Calu3 (cell line): ENCODE measurements at places on chromosomes 1 and 21. TPM values are rescaled to one million over a fixed set of nuclear protein-coding genes. Genes with fewer than 3 reads are reported as not detected.
A peak's percentile ranks its signal among the peaks of the same experiment; 100 is the strongest.

GRCh38 chr1:20728371-20729154 is 3.9 kb downstream of the SH2D5 start:
- DNase-seq, result no peak
- H3K4me1 ChIP-seq, result peaks cover 6% of the 10 kb centered on the region
- peaks cover 27% of the 10 kb centered on the region for H3K27me3 ChIP-seq
- H3K4me3 ChIP-seq, result no peak overlapping the region
- peaks cover 21% of the 10 kb centered on the region for H3K36me3 ChIP-seq

DNA sequence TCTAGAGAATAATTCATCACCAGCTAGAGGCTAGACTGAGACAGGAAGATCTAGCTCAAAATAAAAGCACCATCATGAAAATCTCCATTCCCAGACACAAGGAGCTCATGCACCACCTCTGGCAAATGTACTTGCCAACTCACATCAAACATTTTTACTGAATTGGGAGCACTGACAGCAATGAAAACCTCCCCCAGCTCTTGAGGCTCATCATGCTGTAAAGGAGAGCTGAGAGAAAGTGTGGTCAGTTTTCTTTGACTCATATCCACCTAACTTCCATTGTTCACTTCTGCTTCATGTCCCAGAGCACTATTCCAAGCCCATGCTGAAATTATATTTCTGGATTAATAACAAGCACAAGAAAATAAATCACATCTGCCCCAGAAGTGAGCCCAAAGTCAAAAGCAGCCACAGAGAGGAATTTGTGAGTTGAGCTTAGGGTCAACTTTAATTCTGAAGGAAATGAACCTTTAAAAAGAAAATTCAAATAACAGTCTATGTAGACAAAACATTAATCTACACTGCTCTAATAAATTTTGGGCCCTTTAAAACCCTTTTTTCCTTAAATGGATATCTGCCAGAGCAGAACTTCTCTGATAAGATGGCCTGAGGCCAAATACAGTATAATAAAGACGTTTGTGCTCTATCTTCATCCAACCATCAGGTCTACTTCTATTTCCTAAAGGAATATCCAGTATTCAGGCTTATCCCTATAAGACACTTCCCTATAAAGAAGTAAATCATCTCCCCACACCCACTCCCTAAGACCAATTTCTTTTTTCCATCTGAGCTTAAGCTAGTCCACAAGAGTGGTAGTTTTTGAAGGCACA is 85.9 kb upstream of the ADAM30 start:
- H3K27ac ChIP-seq, result no peak overlapping the region
- no peaks in the 10 kb centered on the region for H3K36me3 ChIP-seq
- peaks cover 7% of the 10 kb centered on the region for H3K4me1 ChIP-seq
- no peaks in the 10 kb centered on the region for H3K27me3 ChIP-seq
- H3K4me3 ChIP-seq, result no peak overlapping the region
- DNase-seq, result no peak

The AMY1C gene
- not detected in 2 replicates for total RNA-seq

DNA sequence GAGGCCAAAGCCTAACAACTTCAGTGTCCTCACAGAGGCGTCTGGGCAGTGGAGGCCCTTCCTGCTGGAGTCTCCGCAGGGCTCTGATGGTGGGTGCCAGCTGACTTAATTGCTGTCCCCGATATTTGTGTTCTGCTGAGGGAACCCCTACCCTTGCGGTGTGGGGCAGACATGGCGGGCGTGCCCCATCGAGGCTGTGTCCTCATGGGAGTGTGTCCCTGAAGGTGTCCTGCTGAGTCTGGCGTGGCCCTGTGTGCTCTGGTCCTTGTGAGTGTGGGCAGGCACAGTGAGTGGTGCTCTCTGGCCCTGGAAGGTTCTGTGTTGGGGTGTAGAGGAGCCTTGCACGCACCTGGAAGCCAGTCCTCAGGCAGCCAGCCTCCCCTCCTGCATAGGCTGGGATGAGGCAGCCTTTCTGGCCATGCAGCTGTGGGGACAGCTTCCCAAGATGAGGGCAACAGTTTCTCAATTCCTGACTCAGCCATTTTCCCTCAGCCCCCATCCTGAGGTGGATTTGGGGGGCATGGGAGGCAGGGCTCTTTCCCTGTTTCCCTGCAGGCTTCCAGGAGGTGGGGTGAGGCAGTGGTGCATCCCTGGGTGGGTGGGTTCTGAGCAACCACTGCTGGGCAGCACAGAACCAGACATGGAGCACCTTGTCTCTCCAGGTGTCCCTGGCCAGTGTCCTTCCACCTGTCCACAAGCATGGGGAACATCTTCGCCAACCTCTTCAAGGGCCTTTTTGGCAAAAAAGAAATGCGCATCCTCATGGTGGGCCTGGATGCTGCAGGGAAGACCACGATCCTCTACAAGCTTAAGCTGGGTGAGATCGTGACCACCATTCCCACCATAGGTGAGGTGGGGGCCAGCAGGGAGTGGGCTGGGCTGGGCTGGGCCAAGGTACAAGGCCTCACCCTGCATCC is 6.5 kb downstream of the C1orf35 start:
- DNase-seq, result no peak
- H3K36me3 ChIP-seq, result peaks cover 100% of the 10 kb centered on the region
- no peak overlapping the region for H3K27ac ChIP-seq
- no peak overlapping the region for H3K4me3 ChIP-seq
- no peaks in the 10 kb centered on the region for H3K27me3 ChIP-seq

The GJA5 gene
- total RNA-seq, result not detected in 2 replicates

- no peaks in the 10 kb centered on the region for H3K4me1 ChIP-seq
- no peak for DNase-seq
- peaks cover 31% of the 10 kb centered on the region for H3K27me3 ChIP-seq
- H3K27ac ChIP-seq, result no peak overlapping the region
- no peak overlapping the region for H3K4me3 ChIP-seq
Observed at GRCh38 chr1:160004001-160004400, 27.8 kb downstream of the PIGM start.

DNA sequence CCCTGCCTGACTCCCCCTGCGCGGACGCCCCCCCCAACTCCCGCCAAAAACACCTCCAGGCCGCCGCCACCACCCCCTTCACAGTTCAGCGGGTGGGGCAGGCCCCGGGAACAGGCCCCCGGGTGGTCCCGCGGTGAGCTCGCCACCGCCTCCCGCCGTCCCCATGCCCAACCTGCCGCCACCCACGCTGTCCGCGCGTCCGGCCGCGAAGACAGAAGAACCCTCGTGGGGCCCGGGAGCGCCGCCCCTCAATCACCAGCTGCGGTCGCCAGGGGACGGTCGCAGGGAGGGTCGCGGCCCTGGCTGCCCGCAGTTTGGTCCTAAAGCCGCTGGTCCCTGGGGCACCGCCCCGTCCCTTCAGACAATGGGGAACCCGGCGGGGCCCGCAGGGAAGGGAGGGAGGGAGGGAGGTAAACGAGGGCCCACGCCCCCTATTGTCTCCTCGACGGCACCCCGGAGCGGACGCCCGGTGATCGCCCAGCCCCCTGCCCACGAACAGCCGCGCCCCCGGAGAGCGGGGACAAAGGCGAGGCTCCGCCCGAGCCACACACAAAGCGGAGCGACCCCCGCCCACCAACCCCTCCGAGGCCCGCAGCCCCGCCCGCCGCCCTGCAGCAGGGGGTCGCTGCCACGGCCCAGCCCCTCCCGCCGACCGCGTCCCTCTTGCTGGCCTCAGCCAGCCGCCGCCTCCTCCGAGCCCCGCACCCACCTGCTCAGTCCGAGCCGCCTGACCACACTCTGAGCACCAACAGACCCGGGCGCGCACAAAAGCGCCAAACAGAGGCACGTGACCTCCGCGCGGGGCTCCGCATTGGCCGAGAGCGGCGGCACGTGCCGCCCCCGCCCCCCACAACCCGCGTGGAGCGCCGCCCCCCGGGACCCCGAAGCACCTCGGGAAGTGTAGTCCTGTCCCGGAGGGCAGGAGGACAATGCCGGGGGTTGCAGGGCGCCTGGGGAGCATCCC is at the start of gene STMN1:
STMN1 (minus strand) TSS at position 740 of the 964 bp plus-strand sequence. CDS start 1,743 bp downstream, outside the sequence.
- peak; percentile 88 for DNase-seq
- H3K27me3 ChIP-seq, result no peaks in the 10 kb centered on the region
- H3K27ac ChIP-seq, result peak within 1 kb of the TSS; percentile 65
- H3K4me3 ChIP-seq, result peak within 1 kb of the TSS; percentile 79

DNA sequence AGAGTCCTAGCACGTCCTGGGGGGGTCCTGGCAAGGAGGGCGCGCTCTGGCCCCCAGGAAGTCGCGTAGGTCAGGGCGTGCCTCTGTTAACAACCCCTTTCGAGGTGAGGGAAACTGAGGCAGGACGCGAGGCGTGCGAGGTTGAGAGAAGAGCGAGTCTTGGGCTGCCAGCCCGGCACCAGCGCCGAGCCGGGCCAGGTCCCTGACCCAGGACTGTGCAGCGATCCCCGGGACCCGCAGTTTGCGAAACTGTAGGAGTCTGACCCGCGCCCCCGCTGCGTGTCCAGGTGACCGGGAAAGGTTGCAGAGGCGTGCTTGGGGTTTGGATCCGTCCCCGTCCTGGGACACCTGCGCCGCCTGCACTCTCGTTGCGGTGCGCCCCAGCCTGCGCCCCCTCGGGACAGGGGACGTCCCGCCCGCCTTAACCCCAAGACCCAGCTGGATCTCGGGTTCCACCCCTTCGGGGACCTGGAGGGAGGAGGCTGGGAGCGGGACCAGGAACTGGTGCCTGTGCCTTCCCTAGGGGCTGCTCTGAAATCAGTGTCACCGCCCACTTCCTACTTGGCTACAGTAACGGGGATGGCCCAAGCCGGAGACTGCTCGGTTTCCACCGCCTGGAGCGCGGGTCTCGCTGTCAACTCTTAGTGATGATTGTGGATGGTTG is 493 bp downstream of the DISC1 start:
- peaks cover 13% of the 10 kb centered on the region for H3K4me1 ChIP-seq
- H3K27me3 ChIP-seq, result peaks cover 23% of the 10 kb centered on the region
- DNase-seq, result peak; percentile 63
- peaks cover 17% of the 10 kb centered on the region for H3K36me3 ChIP-seq
- peak overlapping the region; percentile 86 for H3K4me3 ChIP-seq
- peak overlapping the region; percentile 50 for H3K27ac ChIP-seq

- no peak overlapping the region for H3K4me3 ChIP-seq
- no peaks in the 10 kb centered on the region for H3K27me3 ChIP-seq
- H3K36me3 ChIP-seq, result no peaks in the 10 kb centered on the region
- no peak overlapping the region for H3K27ac ChIP-seq
- peak; percentile 10 for DNase-seq
- peaks cover 21% of the 10 kb centered on the region for H3K4me1 ChIP-seq
Observed at GRCh38 chr1:217718873-217719272, 87.7 kb downstream of the SPATA17 start.

DNA sequence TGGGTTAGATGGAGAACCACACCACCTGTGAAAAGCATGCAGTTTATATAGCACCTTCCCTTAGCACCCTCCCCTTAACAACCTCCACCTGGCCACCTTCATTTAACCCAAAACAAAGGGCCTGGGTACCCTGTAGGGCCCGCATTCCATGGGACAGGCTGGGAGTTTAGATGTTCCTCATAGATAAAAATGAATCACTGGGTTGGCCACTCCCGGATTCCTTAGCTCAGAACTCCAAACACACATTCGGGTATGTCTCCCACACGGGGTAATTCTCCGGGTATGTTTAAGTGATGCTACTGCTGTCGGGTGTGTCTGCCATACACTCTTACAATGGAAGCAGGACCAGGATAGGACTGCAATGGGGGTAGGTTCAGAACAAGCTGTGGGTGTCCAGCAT is 43.9 kb upstream of the FOXO6 start:
- H3K27me3 ChIP-seq, result peaks cover 46% of the 10 kb centered on the region
- no peak overlapping the region for H3K27ac ChIP-seq
- H3K4me3 ChIP-seq, result no peak overlapping the region
- no peaks in the 10 kb centered on the region for H3K4me1 ChIP-seq
- no peaks in the 10 kb centered on the region for H3K36me3 ChIP-seq

The SPRR2B gene
- not detected in 2 replicates for total RNA-seq

- no peaks in the 10 kb centered on the region for H3K4me1 ChIP-seq
- no peak overlapping the region for H3K4me3 ChIP-seq
- no peak for DNase-seq
- no peaks in the 10 kb centered on the region for H3K36me3 ChIP-seq
Observed at GRCh38 chr1:47013293-47013692, 10.2 kb upstream of the CYP4X1 start.

DNA sequence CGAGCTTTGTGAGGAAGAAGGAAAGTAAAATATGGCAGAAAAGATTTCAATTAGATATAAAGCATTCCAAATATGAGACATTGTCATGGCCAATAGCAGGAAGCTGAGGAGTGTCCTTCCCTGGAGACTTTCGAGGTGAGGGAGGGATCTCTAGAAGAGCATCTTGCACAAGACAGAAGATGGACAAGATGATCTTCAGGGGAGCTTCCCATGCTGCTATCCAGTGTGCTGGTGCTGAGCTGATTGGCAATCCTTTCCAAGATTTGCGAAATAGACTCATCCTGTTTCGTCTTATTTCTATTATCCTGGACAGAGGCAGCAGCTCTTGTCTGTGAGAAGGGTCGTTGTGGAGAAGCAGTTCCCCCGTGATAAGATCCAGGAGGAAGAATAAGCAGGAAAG is 342.0 kb upstream of the CAMK1G start:
- no peak overlapping the region for H3K27ac ChIP-seq
- no peaks in the 10 kb centered on the region for H3K36me3 ChIP-seq
- peaks cover 91% of the 10 kb centered on the region for H3K27me3 ChIP-seq

- no peak overlapping the region for H3K4me3 ChIP-seq
- H3K4me1 ChIP-seq, result peaks cover 37% of the 10 kb centered on the region
- peak overlapping the region; percentile 86 for H3K27ac ChIP-seq
- no peaks in the 10 kb centered on the region for H3K27me3 ChIP-seq
Observed at GRCh38 chr1:197783510-197783948, 8.2 kb upstream of the DENND1B start.

The TRNP1 gene
- 195 and 277 TPM in 2 replicates for total RNA-seq

The TMEM52 gene
- 0.64 and 1.1 TPM in 2 replicates for total RNA-seq

DNA sequence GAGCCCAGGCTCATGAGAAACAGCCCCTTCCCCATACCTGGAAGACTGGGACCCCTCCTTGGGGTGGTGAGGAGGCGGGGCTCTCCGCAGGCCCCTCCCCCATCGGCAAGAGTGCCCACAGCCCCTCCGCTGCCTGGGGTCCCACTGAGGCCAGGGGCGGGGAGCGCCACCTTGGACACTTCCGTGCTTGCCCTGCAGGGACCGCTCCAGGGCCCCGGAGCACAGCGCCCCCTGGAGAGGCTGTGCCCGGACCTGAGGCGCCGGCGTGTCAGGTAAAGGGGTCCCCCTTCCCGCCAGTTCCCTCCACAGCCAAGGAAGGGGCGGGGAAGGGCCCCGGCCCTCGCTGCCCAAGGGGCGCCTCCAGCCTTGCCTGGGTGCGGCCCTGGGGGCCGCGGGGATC is 21.5 kb downstream of the INAVA start:
- H3K27ac ChIP-seq, result no peak overlapping the region
- peak; percentile 43 for DNase-seq
- H3K36me3 ChIP-seq, result peaks cover 60% of the 10 kb centered on the region
- H3K27me3 ChIP-seq, result no peaks in the 10 kb centered on the region
- peaks cover 7% of the 10 kb centered on the region for H3K4me1 ChIP-seq

GRCh38 chr1:11150326-11150725 is 38.8 kb upstream of the ANGPTL7 start:
- H3K4me3 ChIP-seq, result no peak overlapping the region
- peaks cover 4% of the 10 kb centered on the region for H3K36me3 ChIP-seq
- H3K27ac ChIP-seq, result no peak overlapping the region
- H3K4me1 ChIP-seq, result no peaks in the 10 kb centered on the region

DNA sequence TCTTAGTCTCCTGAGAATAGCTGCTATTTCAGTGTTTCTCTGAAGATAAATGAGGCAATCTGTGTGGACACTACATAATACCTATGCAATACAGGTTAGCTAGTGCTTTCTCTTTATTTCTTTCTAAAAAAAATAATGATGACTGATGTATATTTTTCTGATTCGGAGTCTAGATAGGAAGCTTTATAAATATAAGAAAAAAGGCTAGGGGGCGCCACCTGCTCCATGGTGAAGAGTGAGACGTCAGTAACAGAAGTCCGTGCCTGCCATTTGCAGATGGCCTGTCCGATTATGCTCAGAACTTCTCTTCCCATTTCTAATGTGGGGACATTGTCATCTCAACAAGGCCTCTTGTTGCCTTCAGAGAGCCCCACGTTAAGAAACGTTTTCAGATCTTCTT is 26.4 kb downstream of the QSOX1 start:
- H3K4me1 ChIP-seq, result no peaks in the 10 kb centered on the region
- H3K4me3 ChIP-seq, result no peak overlapping the region
- DNase-seq, result no peak
- H3K36me3 ChIP-seq, result peaks cover 48% of the 10 kb centered on the region
- H3K27me3 ChIP-seq, result no peaks in the 10 kb centered on the region

The NUF2 gene
- total RNA-seq, result 25.3 and 33.1 TPM in 2 replicates
